NCI-H774 (cell line): ENCODE measurements at places on chromosomes 7 and 10.

DNA sequence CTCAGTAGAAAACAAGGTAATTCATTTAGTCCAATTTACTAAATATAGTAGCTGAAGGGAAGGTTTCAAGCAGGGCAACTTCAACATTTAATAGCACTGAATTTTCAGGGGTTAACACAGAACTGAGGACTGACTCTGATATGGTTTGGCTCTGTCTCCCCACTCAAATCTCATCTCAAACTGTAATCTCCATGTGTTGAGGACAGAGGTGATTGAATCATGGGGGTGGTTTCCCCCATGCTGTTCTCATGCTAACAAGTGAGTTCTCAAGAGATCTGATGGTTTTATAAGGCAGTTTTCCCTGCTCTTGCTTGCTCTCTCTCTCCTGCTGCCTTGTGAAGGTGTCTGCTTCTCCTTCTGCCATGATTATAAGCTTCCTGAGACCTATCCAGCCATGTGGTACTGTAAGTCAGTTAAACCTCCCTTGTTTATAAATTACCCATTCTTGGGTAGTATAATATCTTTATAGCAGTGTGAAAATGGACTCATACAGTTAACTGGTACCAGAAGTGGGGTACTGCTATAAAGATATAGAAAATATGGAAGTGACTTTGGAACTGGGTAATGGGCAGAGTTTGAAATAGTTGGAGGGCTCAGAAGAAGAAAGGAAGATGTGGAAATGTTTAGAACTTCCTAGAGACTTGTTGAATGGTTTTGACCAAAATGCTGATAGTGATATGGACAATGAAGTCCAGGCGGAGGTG, 9.8 kb upstream of the UMAD1 start:
- no peak for DNase-seq

DNA sequence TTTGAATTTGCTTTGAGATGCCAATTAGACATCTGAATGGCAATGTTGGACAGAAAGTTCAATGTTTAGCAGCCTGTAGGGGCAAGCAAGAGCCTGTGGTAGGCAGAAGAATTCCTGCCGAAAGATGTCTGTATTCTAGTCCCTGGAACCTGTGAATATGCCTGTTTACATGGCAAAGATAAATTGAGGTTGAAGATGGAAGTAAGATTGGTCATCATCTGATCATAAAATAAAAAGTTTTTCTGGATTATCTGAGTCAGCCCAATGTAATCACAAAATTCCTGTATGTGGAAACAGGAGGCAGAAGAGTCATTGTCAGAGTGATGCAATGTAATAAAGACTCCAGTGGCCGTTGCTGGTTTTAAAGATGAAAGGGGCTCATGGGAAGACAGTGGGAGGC, 430.5 kb downstream of the MDFIC start:
- DNase-seq, result no peak

- no peak for DNase-seq
Measured at GRCh38 chr10:133104068-133104962, 16.6 kb downstream of the ADGRA1 start.

GRCh38 chr7:88040694-88041093, 106.6 kb downstream of the ADAM22 start:
- DNase-seq, result no peak

GRCh38 chr10:72158176-72158575, 57.6 kb upstream of the ANAPC16 start:
- no peak for DNase-seq

GRCh38 chr7:81819861-81820260, 50.0 kb upstream of the HGF start:
- DNase-seq, result no peak

GRCh38 chr7:66921918-66922486, 977 bp downstream of the TMEM248 start:
- DNase-seq, result no peak
